ENCODE measurements at places on chromosomes 3 and 15.

DNA sequence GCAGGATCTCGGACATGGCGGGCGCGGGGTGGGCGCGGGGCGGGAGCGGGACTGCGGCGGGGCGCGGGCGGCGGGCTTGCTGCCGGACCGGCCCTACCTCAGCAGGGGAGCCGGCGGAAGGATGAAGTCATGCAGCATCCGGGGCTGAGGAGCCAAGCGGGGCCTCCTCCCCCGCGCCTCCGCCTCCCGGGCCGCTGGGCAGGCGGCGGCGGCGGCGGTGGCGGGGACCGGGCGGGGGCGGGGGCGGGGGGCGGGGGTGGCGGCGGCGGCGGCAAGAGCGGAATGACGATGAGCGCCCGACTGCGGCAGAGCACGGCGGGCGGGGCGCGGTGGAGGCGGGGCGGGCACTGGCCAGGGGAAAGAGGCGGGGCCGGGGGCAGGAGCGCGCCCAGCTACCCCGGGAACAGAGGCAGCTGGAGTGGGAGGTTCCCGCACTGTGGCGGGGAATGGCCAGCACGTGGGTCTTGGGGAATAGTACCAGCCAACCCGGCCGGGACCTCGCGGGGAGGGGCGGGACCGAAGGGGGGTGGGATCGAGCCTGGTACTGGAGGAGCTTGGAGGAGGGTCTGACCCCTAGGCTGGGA, at the start of gene CAMK2N2:
Gene CAMK2N2, minus strand, starts transcription at position 284 of the 584 bp plus-strand sequence. Its CDS starts 268 bp downstream, at position 16.
- H3K27ac ChIP-seq = peak within 1 kb of the TSS; percentile 57
- H3K4me3 ChIP-seq = peak within 1 kb of the TSS; percentile 72
- no peaks in the 10 kb centered on the region for H3K27me3 ChIP-seq
- H3K36me3 ChIP-seq = no peaks in the 10 kb centered on the region
- peaks cover 3% of the 10 kb centered on the region for H3K4me1 ChIP-seq

GRCh38 chr3:5194801-5195509, 7.4 kb downstream of the EDEM1 start:
- no peak overlapping the region for H3K4me3 ChIP-seq
- DNase-seq = peak; percentile 13
- H3K27ac ChIP-seq = no peak overlapping the region
- H3K27me3 ChIP-seq = no peaks in the 10 kb centered on the region

GRCh38 chr3:170244576-170244975, 22.4 kb downstream of the PRKCI start:
- no peak for DNase-seq
- no peak overlapping the region for H3K27ac ChIP-seq
- no peaks in the 10 kb centered on the region for H3K4me1 ChIP-seq
- H3K36me3 ChIP-seq = no peaks in the 10 kb centered on the region

- peak; percentile 46 for DNase-seq
- no peaks in the 10 kb centered on the region for H3K27me3 ChIP-seq
- H3K36me3 ChIP-seq = no peaks in the 10 kb centered on the region
- H3K4me3 ChIP-seq = no peak overlapping the region
- H3K27ac ChIP-seq = no peak overlapping the region
These were observed 146.5 kb upstream of the UBE2E1 start for GRCh38 chr3:23659274-23659673.

- DNase-seq = no peak
- H3K36me3 ChIP-seq = no peaks in the 10 kb centered on the region
- H3K4me3 ChIP-seq = no peak overlapping the region
- H3K27me3 ChIP-seq = no peaks in the 10 kb centered on the region
- no peaks in the 10 kb centered on the region for H3K4me1 ChIP-seq
- H3K27ac ChIP-seq = no peak overlapping the region
These were observed 29.0 kb upstream of the TIMP4 start for GRCh38 chr3:12187448-12188327.

DNA sequence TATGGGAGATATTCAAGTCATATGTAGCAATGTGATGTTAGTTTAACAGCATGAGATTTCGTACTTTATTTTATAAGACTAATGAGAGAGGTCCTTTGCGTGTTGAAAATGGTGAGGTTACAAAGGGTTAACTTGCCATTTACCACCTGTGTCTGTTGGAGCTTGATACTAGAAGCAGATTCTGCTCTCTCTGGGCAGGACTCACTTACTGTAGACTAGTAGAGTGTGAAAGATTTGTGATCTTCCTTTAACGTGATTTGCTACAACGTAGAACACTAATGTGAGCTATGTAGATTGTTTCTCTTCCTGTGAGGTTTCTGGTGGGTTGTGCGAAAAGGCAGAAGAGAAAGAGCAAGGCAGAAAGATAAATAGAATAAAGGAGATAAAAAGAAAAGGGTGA, 1.1 kb downstream of the TP63 start:
- no peaks in the 10 kb centered on the region for H3K36me3 ChIP-seq
- no peak for DNase-seq
- no peaks in the 10 kb centered on the region for H3K27me3 ChIP-seq
- H3K27ac ChIP-seq = no peak overlapping the region
- peaks cover 7% of the 10 kb centered on the region for H3K4me1 ChIP-seq

GRCh38 chr15:68224108-68224507, 5.4 kb downstream of the CLN6 start:
- H3K4me1 ChIP-seq = no peaks in the 10 kb centered on the region
- no peaks in the 10 kb centered on the region for H3K27me3 ChIP-seq
- DNase-seq = no peak
- no peak overlapping the region for H3K4me3 ChIP-seq
- H3K36me3 ChIP-seq = peaks cover 15% of the 10 kb centered on the region

DNA sequence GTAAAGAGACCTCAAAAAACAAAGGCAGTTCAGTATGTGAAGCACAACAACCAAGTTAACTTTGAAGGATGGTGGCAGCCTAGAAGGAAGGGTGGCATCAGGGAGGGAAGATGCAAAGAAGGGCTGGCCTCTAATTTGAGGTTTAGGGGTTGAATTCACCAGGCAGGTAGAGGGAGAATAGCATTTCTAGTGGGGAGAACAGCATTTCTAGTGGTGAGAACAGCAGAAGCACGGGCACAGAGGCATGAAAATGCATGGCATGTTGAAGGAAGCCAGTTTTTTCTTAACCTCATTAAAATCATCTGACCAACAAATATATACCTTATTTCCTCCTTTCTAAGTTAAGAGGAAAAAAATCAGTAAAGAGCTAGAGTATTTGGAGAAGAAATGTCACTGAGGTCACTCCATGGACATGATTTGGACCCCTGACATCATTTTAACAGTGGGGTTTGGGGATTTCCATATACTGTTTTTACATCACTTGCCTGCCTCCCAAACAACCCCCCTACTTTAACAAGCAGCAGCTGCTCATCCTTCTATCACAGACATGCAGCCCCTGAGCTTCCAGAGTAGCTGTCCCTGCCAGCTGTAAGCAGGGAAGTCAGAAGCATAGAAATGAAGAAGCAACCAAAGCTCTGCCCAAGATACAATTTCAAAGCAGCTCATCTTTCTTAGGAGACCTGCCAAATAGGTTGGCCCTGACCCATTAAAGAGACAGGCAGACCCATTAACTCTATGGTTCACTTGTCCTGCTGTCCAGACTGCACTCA, 2.4 kb upstream of the POPDC2 start:
- no peak overlapping the region for H3K4me3 ChIP-seq
- no peak overlapping the region for H3K27ac ChIP-seq
- H3K36me3 ChIP-seq = no peaks in the 10 kb centered on the region
- peaks cover 20% of the 10 kb centered on the region for H3K4me1 ChIP-seq

- no peaks in the 10 kb centered on the region for H3K27me3 ChIP-seq
- no peaks in the 10 kb centered on the region for H3K36me3 ChIP-seq
- no peak overlapping the region for H3K4me3 ChIP-seq
- no peak for DNase-seq
These were observed 7.3 kb downstream of the CCDC33 start for GRCh38 chr15:74243431-74243830.

DNA sequence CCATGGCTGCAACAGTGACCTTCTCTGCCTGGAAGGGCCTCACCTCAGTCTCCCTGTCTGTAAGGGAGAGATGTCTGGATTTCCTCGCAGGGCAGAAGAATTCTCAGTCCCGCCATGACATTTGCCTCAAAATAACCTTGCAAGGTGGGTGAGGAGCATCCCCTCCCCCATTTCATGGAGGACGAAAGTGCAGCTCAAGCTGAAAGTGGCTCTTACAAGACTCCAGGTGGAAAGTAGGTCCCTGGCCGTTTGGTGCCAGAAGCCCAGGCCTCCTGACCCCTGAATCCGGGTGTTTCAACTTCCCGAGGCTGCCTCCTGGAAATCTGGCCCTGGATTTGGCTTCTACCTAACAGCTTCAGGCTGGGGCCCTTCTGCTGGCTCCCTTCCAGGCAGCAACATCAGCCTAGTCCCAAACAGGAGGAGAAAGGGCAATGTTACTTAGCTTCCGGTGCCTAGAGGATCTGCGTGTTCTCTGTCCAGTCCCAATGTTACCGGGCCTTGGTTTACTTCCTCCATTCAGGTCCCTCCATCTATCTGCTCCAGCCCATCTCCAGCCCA, 769 bp upstream of the CSPG4 start:
- peak overlapping the region; percentile 89 for H3K4me3 ChIP-seq
- no peaks in the 10 kb centered on the region for H3K27me3 ChIP-seq
- H3K27ac ChIP-seq = peak overlapping the region; percentile 46
- H3K4me1 ChIP-seq = peaks cover 15% of the 10 kb centered on the region
- no peaks in the 10 kb centered on the region for H3K36me3 ChIP-seq

DNA sequence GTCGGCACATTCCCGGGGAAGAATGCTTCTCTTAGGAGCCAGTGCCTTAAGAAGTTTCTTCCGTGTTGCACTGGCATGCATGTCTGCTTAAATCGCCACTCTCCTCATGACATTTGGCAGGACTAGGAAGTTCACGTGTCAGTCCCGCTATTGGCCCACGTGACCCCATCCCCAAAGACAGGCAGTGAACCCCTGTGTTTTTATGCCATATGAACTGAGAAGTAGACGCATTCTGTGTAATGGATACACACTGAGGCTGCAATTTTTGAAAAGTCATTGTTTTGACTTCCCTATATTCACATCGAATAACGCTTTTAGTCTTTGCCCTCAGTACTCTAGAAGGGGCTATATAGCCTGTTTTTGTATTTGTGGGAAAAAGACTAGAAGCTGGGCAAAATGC, 125.6 kb upstream of the TBL1XR1 start:
- no peaks in the 10 kb centered on the region for H3K36me3 ChIP-seq
- DNase-seq = no peak
- H3K4me3 ChIP-seq = no peak overlapping the region
- H3K27ac ChIP-seq = no peak overlapping the region

- no peak overlapping the region for H3K4me3 ChIP-seq
- no peaks in the 10 kb centered on the region for H3K27me3 ChIP-seq
- H3K27ac ChIP-seq = no peak overlapping the region
- H3K36me3 ChIP-seq = no peaks in the 10 kb centered on the region
- DNase-seq = no peak
- no peaks in the 10 kb centered on the region for H3K4me1 ChIP-seq
These were observed 241.6 kb upstream of the KBTBD8 start for GRCh38 chr3:66756468-66757036.

GRCh38 chr3:182570946-182571594, 222.2 kb upstream of the ATP11B start:
- no peak for DNase-seq
- H3K27me3 ChIP-seq = no peaks in the 10 kb centered on the region
- H3K36me3 ChIP-seq = no peaks in the 10 kb centered on the region
- peaks cover 24% of the 10 kb centered on the region for H3K4me1 ChIP-seq

- H3K36me3 ChIP-seq = peaks cover 14% of the 10 kb centered on the region
- DNase-seq = no peak
- peaks cover 10% of the 10 kb centered on the region for H3K4me1 ChIP-seq
These were observed 33.4 kb upstream of the ZNF609 start for GRCh38 chr15:64426845-64427465.

- DNase-seq = no peak
- no peak overlapping the region for H3K27ac ChIP-seq
- H3K27me3 ChIP-seq = no peaks in the 10 kb centered on the region
These were observed 69.9 kb downstream of the PTPRG start for GRCh38 chr3:61631108-61631769.

DNA sequence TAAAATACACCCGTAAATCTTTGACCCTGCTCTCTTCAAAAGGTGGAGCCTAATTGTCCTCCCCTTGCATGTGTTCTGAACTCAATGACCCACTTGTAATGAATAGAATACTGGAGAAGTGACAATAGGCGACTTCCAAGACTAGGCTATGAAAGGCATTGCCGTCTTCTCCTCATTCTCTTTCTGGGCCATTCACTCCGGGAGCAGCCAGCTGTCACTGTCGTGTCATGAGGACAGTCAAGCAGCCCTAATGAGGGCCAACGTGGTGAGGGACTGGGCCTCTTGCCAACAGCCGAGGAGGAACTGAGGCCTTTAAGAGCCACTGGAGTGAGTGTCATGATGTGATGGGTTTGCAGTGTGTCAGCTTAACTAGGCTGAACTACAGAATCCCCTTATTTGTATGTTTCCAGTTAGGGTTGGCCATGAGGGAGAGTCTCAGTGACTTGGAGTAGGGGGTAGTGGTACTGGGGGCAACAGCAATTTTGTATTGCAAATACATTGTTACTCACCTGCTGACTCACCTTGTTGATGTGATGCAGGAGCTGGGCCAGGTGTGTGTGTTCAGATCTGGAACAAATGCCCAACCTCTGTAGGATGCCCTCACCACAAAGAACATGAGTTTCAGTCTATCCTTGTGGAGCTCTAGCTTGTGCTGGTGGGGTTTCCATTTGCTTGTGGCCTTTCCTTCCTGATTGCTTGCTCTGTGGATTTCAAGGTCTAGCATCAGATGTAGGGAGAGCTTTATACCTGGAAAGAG, 188.5 kb upstream of the PROK2 start:
- no peak overlapping the region for H3K4me3 ChIP-seq
- no peaks in the 10 kb centered on the region for H3K4me1 ChIP-seq
- no peak for DNase-seq
- H3K27me3 ChIP-seq = no peaks in the 10 kb centered on the region
- no peak overlapping the region for H3K27ac ChIP-seq

GRCh38 chr3:112200317-112200666, 67.2 kb upstream of the GCSAM start:
- no peak overlapping the region for H3K4me3 ChIP-seq
- no peaks in the 10 kb centered on the region for H3K27me3 ChIP-seq
- H3K4me1 ChIP-seq = no peaks in the 10 kb centered on the region
- DNase-seq = no peak
- no peak overlapping the region for H3K27ac ChIP-seq

DNA sequence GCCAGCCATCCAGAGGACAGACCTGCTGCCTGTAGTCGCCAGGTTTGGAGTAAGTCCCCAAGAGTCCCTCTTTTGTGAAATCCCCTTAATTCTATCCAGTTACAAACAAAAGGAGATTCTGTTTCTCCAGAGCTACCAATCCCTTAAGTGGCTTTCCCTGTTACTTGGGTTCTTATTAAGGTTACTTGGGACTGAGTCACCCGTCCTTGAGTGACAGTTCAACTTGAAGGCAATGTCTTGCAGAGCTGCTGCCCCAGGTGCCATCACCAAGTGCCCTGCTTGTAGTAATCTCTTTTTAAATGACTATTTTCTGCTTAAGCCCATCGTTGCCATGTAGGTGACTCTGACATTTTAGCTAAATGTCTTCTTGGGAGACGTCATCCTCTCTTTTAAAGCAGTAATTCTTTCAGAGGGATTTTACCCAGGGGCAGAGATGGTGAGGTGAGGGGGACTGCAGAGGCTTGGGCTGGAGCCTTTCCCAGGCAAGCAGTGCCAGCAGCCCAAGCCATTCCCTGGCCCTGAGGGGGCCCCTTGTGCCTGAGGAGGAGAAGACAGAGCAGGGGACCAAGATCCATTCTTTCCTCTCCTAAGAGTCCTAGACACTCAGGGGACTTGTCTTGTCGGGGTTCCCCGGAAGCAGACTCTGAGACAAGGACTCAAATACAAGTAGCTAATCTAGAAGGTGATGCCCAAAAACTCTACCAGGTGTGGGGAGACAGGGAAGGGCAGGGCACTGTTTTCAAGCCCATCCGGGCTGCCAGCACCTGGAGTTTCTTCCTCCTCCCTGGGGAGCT, 253.7 kb downstream of the PLCL2 start:
- no peak overlapping the region for H3K27ac ChIP-seq
- no peaks in the 10 kb centered on the region for H3K4me1 ChIP-seq
- no peaks in the 10 kb centered on the region for H3K36me3 ChIP-seq
- no peaks in the 10 kb centered on the region for H3K27me3 ChIP-seq
- DNase-seq = no peak

Measured in SJCRH30 (cell line).